DND-41 (cell line): ENCODE measurements at places on chromosomes 1 and 21.
A peak's percentile ranks its signal among the peaks of the same experiment; 100 is the strongest.

GRCh38 chr1:89104147-89104546 is 21.8 kb downstream of the GBP2 start:
- DNase-seq = no peak

DNA sequence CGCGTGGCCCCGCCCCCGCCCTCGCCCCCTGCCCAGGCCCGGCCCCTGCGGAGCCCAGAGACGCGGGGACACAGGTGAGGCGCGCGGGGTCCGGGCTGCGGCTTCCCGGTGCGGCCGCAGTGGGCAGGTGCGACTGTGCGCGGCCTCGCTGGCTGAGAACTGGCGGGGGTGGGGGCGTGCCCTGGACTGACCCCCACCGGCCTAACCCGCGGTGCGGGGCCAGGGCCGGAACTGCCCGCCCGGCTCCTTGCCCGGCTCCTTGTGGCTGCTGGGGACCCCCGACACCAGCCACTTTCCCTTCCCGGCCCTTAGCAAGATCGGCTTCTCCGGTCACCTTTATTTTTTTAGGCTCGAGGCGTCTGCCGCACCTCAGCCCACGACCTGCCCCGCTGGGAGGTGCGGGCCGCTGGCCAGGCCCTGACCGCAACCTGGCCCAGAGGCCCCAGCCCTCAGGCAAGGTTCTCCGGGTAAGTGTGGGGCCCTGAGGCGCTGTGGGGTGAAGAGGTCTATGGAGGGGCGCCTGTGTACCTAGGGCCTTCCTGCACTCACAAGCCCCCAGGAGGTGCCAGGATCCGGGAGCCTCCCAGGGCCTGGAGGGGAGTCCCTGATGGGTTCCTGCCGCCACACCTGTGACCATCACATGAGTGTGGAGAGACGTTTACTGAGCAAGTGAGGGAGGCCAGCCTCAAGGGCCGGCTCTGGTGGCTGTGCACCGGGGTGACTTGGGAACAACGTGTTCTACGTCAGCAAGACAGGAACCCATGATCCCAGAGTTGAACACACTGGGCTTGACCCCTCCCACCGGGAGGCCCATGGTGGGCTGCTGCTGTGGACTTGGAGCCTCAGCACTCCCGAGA is at the start of gene SMIM1:
Gene SMIM1, plus strand, starts transcription at position 35 of the 857 bp plus-strand sequence. CDS start 2,625 bp downstream, outside the sequence.
- no peak for DNase-seq

DNA sequence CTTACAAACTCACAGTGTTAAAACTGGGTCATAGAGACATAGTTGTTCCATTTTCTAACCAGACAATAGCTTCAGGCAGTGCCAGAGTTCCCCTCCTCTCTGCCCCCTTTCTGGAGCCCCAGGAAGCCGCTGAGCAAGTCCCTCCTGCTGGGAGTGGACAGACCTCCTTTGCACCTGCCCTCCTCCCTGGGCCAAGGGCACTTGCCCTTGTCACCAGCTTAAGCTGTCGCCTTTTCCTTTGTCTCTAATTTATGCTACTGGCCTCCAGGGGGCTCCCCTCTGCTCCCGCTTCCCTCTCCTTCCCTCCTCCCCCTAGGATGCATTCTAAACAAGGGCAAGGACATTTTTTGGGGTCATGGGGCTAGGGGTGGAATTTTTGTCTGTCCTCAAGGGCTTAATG is 182.4 kb downstream of the MIS18A start:
- DNase-seq = peak; percentile 28

GRCh38 chr1:89604414-89604735 is 28.5 kb upstream of the LRRC8C start:
- no peak for DNase-seq

DNA sequence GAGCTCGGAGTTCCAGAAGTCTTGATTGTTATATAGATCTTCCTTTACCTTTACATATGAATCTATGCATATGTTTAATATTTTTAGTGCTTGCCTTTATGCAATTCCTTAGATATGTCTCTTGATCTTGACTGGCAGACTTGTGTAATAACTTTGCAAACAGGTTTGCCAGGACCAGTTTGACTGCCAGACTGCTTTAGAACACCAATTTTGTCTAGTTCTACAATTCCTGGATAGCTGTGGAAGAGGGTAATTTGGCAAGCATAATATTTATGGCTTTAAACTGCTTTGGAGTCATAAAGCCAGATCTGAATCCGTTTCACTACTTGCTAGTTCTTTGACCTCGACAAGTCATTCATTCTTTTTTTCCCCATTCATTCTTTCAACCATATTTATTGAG is 250.0 kb downstream of the FAF1 start:
- no peak for DNase-seq

DNA sequence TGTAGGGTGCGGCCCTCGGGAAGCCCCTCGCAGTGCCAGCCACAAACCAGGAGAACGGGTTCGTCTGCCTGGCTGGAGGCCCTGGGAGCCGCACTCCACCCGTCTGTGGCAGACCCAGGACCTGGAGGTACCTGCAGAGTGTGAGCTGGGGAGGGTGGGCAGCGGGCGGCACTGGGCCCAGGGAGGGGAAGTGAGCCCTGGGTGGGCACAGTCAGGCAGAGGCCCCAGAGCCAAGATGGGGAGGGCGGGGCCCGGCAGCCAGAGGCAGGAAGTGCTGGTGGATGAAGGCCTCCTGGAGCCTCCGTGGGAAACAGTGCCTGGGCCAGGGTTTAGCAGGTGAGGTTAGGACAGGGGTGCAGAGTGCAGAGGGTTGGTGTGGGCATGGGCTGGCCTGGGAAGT is 4.0 kb upstream of the PEX10 start:
- DNase-seq = peak; percentile 58

GRCh38 chr21:41927727-41928409 is 25.9 kb downstream of the C2CD2 start:
- no peak for DNase-seq

DNA sequence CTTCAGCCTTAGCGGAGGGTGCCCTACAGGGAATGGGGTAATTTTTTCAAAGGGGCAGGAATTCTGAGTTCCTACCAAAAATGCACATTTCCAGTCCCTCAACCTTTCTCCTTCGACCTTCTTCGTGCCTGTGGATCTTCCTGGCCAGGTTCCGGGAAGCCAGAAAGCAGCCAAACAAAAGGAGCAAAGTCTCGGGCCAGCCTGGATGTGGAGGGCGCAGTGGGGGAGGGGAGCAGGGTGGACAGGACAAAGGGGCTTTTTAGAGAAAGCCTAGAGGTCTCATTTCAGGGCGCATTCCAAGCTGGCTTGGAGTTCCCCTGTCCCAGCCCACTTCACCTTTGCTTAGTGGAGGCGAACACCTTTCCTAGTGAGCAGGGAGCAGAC is 2.9 kb upstream of the INAVA start:
- DNase-seq = no peak

DNA sequence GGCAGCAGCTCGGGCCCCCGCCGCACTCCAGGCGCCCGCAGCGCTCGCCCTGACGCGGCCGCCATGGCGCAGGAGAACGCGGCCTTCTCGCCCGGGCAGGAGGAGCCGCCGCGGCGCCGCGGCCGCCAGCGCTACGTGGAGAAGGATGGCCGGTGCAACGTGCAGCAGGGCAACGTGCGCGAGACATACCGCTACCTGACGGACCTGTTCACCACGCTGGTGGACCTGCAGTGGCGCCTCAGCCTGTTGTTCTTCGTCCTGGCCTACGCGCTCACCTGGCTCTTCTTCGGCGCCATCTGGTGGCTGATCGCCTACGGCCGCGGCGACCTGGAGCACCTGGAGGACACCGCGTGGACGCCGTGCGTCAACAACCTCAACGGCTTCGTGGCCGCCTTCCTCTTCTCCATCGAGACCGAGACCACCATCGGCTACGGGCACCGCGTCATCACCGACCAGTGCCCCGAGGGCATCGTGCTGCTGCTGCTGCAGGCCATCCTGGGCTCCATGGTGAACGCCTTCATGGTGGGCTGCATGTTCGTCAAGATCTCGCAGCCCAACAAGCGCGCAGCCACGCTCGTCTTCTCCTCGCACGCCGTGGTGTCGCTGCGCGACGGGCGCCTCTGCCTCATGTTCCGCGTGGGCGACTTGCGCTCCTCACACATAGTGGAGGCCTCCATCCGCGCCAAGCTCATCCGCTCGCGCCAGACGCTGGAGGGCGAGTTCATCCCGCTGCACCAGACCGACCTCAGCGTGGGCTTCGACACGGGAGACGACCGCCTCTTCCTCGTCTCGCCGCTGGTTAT is 2.8 kb downstream of the KCNJ9 start:
- no peak for DNase-seq

DNA sequence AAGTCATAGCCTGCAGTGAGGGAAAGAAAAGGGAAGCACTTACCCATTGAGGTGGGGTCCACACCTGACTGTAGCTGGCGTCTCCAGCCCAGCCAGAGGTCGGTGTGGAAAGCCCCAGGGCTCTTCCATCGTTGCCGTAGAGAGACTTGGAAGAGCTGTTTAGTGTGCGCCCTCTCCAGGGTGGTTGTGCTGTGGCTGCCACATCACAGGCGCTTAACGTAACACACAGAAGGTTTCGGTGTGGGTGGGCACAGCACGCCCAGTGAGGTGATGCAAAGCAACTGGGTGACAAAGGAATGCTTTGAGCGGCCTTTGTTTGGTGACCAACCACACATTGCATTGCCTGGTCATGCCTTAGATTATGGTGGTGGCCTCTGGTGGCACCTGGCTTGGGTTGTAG is 36.8 kb upstream of the KIF1B start:
- no peak for DNase-seq

DNA sequence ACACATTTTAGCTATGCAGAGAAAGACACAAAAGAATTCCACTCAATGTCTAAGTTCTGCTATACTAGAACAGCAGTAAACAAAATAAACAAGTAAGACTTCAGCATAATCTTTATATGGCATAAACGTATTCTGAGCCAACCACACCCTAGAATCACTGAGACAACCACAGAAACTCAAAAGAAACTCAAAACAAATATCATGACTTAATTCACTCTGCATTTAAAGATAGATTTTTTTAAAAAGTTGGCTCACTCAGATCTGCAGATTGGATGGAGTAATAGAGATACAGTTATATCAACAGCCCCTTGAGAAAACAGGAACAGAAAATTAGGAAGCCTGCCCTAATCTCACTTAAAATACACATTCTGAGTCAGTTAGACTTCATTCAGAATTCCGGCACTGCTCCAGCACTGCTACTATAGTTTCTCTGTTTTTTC is 95.0 kb downstream of the COL24A1 start:
- no peak for DNase-seq
